Hippocampal formation (tissue), 2 donors: ENCODE measurements at places on chromosomes 2 and 18.

DNA sequence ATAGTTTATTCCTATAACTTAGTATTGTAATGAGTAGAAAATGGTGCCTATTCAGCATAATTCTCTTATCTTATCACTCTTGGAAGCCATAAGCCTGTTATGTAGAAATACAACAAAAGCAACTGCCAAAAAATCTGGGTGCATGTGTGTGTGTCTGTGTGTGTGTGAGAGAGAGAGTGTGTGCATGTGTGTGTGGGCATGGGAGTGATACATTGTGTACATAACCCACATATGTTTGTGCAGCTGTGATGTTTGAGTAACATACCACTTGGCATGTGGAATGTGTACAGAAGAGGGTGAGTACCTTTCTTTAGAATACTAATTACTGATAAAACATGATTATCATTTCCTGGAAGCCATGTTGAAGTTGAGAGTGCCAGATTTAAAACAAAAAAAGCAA is 642.3 kb upstream of the SYT4 start:
- no peak for DNase-seq

DNA sequence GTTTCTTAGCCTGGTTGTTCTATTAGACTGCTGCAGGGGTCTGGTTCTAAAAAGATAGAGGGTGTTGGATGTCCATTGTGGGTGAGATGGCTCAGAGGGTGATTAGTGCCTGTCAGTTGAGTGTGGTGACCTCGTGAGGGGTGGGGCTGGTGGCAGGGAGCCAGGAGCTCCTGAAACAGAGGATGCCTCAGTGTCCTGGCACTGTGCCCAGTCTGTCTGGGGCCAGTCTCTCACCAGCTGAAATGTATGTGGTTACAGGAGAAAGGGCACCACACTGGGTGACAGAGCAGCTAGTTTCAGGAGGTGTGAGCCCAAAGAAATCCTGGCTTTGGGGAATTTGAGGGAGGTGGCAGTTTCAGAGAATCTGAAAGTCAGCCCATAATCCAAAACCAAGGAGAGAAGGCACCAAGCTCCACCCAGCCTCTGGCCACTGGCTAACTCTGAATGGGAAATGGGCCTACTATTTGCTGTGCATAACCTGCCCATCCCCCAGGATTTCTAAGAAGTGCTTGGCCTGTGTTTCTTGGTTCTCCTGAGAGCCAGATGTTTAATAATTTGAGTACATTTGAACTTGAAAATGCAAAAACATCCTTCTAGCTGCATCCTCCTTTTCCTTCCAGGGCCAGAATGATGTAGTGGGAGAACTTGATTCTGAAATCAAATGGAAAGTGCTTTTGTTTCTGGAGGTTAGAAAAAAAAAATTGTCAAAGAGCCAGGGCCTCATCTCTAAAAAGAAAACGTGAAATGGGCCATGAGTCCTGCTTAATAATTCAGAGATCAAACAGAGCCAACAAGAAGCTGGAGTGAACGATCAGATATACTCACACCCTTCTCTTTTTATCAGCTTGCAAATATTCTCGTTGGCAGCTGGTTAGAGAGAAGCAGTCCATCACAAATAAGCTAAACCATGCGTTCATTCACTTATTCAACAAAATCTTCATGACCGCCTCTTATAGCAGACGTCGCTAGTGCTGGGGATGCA is 92.3 kb downstream of the B3GNT2 start:
- no peak for DNase-seq

DNA sequence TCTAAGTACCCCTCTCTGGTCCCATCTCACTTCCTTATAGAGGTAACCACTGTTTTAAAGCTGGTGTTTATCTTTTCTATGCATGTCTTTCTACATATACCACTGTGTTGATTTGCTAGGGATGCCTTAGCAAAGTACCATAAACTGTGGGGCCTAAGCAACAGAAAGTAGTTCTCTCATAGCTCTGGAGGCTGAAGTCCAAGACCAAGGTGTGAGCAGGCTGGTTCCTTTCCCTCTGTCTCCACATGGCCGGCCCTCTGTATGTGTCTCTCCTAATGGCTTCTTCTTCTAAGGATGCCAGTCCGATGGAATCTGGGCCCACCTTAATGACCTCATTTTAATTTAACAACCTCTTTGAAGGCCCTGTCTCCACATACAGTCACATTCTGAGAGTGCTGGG is 40.8 kb upstream of the ROCK2 start:
- no peak for DNase-seq

DNA sequence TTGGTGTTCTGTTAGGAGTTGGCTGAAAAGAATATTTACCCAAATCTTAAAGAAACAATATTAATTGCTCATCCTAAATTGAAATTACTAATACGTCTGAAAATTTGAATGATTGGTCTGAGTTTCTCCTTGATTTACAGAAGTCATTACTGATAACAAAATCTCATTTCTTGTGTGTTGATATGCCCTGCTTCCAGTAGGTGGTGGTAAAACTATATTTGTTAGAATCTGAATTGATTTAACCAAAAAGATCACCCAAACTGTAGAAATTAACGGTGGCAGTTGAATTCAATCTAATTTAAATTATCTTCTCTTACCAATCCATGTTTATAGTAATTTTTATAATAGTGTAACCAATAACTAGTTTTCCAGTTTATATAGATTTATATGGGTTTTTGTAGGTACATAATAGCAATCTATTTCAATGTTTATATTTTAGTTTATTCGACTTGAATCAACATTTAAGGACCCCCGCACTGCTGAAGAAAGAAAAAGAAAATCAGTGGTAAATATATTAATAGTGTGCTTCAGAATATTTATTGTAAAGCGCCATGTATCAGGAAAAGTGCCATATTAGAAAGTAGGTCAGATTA is 38.3 kb downstream of the PAPOLG start:
- peak; percentile 23 for DNase-seq

GRCh38 chr2:85890522-85891176 is 1.9 kb upstream of the ST3GAL5 start:
- DNase-seq = peak; percentile 68

DNA sequence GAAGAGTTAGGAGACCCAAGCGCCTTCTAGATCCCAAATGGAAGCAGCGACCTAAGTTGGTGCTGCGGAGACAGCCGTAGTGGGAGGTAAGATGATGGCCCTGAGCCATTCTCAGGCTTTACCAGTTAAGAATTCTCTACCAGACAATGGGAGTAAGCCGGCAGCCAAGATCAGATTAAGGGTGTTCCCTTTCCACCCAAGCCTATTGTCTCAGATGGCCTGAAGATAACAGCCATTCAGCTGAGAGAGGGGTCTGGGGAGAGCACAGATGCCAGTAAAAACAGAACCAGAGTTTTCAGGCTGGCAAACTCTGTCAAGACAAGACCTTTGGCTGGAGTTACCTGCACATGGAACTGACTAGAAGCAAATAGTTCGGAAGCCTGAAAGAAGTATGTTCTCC is 191.7 kb upstream of the HAAO start:
- no peak for DNase-seq

GRCh38 chr2:127670957-127671290 is 4.4 kb downstream of the LIMS2 start:
- DNase-seq = no peak

GRCh38 chr2:130966149-130966774 is 127.0 kb downstream of the FAM168B start:
- DNase-seq = no peak

GRCh38 chr2:147756069-147756468 is 88.8 kb upstream of the ACVR2A start:
- DNase-seq = no peak

DNA sequence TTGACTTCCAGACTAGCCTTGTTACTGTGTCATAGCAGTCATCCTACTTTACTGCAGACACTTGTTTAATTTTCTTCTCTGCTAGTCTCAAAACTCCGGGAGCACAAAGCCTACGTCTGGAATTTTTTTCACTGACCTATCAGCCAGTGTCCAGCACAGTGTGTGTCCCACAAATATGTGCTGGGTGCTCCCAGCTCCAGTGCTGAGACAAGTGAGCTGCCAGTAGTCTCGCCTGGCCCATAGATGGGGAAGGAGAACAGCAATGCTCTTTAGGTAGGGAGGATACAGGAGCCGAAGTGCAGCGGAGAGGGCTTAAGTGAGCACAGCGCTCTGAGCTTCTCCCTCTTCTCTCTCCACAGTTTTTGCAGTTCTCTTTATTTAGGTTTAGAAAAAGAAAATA is 34.0 kb downstream of the ARHGAP28 start:
- DNase-seq = no peak

DNA sequence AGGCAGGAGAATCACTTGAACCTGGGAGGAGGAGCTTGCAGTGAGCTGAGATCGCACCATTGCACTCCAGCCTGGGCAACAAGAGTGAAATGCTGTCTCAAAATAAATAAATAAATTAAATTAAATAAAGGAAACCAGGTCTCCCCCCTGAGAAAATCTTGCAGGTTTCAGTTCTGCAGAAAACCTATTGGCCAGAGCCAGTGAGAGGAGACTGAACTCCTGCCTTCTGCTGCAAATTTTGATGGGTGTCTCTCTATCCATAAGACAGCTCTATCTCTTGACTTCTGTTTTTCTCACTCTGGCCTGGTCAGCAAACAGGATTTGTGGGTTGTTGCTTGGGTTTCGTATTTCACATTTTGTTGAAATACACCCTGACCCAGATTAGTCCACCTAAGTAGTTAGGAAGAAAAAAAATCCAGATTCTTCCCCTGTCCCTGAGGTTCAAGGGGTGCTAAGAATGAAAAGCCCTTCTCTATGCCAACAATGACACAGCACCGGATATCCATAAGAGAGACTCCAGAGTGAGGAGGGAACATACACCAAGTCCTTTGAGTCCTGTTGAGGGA is 86.7 kb upstream of the MAP4K4 start:
- no peak for DNase-seq

GRCh38 chr2:96831679-96832078 is 12.1 kb downstream of the ANKRD23 start:
- no peak for DNase-seq

DNA sequence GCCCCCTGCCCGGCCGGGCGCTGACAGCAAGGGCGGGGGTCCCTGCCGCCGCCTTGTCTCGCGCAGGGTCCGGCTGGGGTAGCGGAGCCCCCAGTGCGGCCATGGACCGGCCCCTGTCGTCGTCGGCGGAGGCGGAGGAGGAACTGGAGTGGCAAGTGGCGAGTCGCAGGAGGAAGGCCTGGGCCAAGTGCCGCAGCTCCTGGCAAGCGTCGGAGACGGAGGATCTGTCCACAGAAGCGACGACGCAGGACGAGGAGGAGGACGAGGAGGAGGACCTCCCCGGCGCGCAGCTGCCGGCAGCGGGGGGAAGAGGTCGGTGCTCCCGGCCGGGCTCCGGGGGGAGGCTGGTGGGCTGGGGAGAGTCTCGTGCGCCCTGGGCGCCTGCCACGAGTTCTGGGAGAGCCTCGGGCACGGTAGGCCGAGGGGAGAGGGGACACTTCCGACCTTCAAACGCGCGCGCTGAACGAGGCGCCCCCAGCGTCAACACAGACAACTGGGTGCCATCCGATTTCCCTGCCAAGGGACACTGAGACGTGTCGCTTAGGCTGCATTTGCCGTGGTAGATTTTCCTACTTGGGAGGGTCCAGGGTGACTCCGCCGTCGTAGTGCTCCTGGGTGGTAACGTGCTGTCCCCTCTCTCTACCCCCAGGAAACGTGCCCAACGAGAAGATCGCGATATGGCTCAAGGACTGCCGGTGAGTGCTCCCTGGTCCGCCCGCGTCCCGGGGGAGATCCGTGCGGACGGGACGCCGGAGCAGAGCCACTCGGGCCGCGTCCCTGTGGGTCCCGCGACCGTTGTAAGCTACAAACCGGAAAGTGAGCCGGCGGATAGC is 652 bp downstream of the ITPRID2 start:
- peak; percentile 79 for DNase-seq

GRCh38 chr2:178380763-178381162 is 70.2 kb downstream of the PRKRA start:
- no peak for DNase-seq

- no peak for DNase-seq
These were observed 305.4 kb upstream of the RND3 start for GRCh38 chr2:150792780-150793300.

DNA sequence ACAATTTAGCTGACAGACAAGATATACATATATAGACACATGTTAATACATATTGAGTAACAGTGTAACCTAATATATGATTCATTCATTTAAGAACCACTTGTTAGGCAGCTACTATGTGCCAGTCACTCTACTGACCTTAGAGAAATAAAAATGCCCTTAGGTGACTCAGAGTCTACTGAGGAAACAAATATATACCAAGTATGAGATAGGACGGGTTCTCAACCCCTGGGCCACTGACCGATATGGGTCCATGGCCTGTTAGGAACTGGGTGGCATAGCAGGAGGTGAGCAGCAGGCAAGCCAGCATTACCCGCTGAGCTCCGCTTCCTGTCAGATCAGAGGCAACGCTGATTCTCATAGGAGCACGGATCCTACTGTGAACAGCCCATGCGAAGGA is 14.8 kb downstream of the STRN start:
- DNase-seq = no peak

GRCh38 chr2:233288663-233289062 is 19.0 kb upstream of the SAG start:
- peak; percentile 19 for DNase-seq

DNA sequence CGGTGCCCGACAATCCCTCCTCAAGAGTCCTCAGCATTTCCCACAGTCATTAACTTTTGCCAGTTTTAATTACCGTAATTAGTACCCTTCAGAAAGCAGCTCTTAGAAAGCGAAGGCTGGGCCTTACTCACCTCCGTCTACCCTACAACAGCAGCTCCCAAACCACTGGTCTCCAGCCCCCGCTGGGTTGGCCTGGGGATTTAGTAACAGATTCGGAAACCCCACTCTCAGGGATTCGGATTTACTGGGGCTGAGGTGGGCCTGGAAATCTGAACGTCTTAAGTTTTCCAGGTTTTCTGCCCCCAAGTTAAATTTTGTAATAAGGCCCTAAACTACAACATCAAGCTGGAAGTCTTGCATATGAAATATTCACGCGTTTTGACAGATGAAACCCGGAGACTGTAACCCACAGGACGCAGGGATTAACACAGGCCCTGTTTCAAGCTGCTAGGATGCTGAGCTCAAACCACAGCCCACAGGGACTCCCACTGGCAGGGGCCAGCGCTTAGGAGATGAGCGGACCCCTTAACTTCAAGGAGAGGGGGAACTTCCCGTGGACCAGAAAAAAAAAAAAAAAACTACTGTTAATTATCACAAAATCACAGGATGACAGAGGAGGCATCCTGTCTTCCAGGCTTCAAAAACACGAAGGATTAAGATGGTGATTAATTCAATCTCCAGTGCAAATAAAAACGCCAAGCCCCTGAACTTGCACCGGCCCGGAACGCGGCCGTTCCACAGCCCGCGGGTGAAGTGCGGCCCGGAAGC is 985 bp downstream of the ILKAP start:
- no peak for DNase-seq

DNA sequence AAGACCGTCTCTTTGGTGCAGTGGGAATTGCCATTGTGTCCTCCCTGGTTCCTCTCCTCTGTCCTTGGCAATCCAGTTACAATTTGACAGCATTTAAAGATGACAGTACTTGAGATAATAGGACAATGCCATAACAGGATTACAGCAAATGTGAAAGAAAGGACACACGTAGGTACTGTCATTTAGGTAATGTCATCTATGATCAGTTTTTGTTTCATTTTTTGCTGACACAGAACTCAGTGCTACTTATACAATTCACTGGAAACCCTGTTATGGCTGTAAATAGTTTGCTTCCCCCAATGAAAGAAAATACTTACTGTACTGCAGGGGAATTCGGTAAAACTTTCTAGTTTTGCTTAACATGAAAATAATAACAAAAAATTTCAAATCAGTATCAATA is 65.2 kb downstream of the BCL11A start:
- DNase-seq = no peak

- no peak for DNase-seq
These were observed 101.7 kb downstream of the KLHL29 start for GRCh38 chr2:23486684-23487075.
